NCI-H446 treated with DMSO at 0.1 percent for 48 hours (cell line): ENCODE measurements at places on chromosomes 5 and 9.

- no peak for DNase-seq
These were observed 12.2 kb upstream of the S1PR3 start for GRCh38 chr9:88979021-88979420.

GRCh38 chr5:10527281-10527950 is 36.5 kb upstream of the ANKRD33B start:
- DNase-seq = no peak

DNA sequence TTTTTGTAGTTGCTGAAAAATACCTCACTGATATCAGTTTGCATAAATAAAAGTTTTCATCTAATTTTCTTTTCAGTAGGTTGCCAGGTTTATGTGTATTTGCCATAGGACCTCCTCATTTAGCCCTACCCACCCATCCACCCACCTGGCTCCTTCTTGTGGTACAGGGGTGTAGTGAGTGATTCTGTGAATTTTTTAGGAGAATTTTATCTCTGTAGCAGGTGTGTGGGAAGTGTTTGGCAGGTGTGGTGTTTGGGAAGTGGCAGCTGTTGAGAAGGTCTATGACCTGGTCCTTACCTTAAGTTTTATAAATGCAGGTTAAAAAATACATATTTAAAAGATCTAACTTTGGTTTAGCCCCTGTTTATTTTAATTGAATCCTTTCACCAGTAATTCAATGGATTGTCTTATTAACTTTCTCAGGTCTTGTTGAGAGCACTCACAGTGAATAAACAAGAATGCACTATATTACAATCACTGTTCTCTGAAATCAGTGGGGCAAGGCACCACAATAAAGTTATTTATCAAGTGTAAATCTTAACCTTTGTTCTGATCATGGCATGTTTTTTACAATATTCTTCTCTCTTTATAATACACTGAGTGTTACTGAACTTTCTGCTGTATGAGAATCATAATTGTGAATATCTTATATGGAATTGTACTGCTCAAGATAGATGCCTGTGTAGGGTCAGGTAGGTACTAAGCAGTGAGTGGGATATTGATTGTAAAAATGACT is 189.1 kb downstream of the WDR70 start:
- DNase-seq = no peak

DNA sequence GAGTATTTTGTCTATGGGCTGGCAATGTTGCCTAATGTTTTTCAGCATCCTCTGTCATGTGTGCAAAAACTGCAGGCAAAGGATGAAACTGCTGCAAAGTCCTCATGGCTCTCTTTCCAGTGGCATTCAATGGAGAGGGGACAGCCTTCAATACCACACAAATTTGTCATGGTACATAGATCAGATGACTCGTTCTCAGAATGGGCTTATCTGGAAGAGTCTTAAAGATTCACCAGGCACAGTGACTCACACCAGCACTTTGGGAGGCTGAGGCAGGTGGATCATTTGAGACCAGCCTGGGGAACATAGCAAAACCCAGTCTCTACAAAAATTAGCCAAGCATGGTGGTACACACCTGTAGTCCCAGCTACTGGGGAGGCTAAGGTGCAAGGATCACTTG is 5.3 kb downstream of the CDKN2AIPNL start:
- DNase-seq = no peak

DNA sequence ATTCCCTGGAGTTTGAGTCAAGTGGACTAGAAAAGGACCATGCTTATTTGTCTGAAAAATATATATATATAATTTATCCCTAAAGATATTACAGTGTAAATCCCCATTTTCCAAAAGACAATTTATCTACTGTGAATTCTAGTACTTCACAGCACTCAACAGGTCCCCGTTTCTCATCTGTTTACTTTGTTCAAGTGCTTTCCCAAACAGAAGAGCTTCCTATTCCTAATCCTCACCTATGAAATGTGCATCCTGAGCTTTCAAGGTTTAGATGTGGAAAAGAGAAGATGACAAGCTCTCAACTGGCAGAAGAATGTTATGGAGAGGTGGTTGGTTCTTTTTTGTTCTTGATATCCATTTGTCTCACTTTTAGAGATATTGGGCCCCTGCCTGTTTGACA is 401.6 kb upstream of the ZNF608 start:
- DNase-seq = no peak

GRCh38 chr9:38687389-38687842 is 32.5 kb downstream of the FAM240B start:
- no peak for DNase-seq

- DNase-seq = no peak
These were observed 7.9 kb downstream of the SNCAIP start for GRCh38 chr5:122319897-122320296.

DNA sequence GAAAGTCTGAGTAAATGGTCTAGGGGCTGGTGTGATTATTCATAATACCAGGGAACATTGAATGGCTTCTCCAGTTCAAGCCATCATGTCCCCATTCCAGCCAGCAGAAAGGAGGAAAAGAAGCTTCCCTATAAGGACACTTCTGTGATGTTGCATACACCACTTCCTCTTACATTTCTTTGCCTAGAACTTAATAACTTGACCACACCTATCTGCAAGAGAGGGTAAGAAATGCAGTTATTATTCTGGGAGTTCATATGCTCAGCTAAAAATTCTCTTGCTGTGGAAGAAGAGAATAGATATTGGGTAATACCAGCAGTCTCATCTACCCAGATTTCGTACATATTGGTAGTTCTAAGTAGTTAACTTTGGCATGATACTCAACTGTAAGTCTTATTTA is 166.1 kb downstream of the SLC28A3 start:
- no peak for DNase-seq

- DNase-seq = no peak
These were observed 2118.9 kb downstream of the MAT2B start for GRCh38 chr5:165624166-165624946.

GRCh38 chr5:180692429-180692828 is 43.0 kb upstream of the FLT4 start:
- DNase-seq = no peak

DNA sequence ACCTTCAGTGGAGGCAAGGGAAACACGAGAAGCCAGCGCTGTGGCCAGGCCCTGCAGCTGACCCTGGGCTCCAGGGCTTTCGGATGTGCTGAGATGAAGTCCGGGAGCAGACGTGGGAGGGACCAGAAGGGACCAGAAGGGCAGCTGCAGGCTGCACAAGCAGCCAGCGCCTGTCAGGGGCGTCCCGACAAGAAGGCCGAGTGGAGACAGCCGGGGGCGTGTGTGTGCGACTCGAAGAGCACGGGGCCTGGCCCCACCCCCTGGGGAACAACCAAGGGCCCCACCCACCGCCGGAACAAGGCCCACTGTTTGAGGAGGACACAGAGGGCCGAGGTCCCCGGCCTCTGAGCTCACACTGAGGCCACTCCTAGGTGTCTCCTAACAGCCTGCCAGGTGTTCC is 31.4 kb downstream of the SLC12A7 start:
- no peak for DNase-seq

DNA sequence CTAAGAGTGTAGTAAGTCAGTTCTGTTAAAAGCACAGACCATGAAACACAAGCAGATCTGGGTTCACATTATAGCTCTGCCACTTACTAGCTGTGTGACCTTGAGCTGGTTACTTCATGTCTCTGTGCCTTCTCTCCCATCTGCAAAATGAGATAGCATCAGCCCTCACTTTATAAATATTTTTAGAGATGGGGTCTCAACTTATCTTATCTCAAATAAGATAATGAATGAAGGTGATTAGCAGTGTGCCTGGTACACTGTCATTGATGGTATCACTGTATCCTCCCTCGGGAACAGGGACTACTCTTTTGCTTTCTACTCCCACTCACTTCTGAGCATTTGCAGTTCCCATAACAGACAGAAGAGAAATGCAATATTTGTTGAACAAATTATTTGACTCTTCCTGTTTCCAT is 52.4 kb downstream of the GALNT10 start:
- DNase-seq = no peak

DNA sequence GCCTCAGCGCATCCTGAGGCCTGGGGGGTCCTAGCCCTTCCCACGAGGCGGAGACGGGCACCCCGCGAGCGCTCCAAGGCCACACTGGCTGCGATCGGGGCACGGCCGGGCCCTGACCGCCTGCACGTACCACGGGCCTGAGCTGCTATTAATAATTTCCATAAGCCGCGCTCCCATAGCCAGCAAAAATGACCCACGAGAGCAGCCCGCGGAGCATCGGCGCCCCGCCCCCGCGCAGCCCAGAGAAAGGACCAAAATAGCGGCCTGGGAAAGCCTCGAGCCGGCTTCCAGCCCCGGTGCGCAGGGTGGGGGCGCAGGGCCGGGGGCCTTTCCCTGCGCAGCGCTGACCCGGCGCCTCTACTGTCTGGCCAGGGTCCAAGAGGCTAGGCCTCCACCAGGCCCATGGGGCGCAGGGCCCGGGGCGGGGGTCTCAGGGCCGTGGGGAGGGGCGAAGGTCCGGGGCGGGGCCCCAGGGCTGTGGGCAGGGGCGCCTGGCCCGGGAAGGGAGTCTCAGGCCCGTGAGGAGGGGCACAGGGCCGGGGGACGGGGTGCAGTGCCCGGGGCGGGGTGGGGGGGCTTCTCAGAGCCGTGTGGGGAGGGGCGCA is 54.4 kb downstream of the EXD3 start:
- DNase-seq = no peak

DNA sequence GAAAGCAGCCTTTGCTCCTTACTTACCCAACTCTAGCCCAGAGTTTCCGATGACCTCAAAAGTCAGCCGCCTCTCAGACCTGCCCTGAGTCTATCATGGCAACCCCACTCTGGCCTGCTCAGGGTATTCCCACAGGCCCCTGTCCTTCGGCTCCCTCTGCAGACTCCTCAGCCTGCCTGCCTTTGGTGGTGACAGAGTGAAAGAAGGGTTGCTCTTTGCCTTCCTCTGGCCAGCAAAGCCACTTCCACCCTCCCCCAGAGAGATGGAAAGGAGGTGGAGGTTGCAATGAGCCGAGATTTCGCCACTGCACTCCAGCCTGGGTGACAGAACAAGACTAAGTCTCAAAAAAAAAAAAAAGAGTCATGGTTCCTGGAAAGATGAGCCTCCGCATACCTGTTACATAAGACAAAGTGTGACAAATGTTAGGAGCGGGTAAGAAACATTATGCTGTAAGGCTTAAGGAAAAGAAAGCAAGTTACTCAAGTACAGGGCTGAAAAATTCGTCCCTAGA is 2.3 kb upstream of the SMIM33 start:
- no peak for DNase-seq

DNA sequence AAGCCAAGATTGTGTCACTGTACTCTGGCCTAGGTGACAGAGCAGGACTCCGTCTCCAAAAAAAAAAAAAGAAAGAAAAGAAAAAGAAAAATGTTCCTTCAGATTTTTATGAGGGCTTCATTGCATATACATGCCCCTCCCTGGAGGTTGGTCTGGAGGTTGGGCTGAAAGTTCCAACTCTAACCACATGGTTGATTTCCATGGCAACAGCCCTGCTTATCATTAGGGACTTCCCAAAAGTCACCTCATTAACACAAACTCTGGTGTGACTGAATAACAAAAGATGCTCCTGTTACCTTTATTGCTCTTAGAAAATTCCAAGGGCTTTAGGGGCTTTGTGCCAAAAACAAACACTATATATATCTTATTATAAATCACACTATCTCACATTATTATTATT is 113.8 kb downstream of the TMC1 start:
- no peak for DNase-seq

- no peak for DNase-seq
These were observed 44.3 kb downstream of the SH3RF2 start for GRCh38 chr5:145980718-145981117.

GRCh38 chr5:139740138-139740991 is 55.2 kb upstream of the PSD2 start:
- DNase-seq = no peak

- no peak for DNase-seq
These were observed 60.0 kb upstream of the TUT7 start for GRCh38 chr9:86413971-86414880.

- no peak for DNase-seq
These were observed 259.2 kb downstream of the PDZD2 start for GRCh38 chr5:31898036-31898632.

GRCh38 chr5:180865981-180866695 is 5.1 kb upstream of the ZFP62 start:
- DNase-seq = no peak

GRCh38 chr9:128940271-128940921 is 7.0 kb downstream of the DOLK start:
- no peak for DNase-seq

DNA sequence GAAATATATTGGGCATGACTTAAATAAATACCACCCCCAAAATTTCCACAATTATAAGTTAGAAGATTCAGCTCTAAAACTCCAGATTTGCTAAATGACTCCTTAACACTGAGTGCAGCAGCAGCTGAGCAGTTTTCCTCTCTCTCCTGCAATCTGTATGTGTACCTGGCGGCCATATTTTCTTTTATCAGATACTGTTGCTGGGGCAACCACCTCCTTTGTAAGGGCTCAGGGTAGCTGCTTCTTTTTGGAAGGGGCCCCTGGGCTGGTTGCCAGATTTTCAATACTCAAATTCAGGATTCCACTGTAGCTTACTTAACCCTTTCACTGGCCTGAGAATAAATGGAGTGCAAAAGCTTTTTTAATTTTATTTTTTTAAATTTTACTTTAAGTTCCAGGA is 197.0 kb downstream of the TAF11L14 start:
- DNase-seq = peak; percentile 70

DNA sequence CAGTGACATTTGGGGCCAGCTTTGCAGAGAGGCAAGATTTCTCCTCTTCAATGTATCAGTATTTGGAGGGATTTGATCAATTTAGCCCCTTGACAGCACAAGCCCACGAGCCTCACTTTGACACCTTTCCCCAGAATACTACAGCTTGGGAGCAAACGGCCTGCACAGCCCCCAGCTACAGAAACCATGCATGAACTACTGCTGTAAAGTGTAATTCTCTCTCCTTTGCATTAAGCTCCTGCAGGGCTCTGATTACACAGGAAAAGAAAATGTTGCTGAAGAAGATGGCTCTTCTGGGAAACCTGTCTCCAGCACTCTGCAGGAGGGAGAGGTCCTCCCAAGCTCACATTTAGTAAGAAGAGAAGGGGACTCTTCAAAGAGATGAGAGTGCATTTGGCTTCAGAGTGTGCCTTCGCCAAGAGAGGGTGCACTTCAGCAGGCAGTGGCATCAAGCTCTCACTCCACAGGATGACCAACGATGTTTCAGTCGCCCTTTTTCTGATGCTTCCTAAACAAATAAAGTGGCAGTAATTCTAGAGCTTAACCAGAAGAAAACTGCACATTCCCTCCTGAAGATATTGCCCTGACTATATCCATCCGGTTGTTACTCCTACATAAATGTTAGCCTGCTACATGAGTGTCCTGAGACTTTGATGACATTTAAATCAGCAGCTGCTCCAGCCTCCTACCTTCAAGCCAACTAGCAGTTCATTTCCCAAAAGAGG is 272.2 kb downstream of the AUH start:
- DNase-seq = no peak

- no peak for DNase-seq
These were observed 49.3 kb downstream of the ADAMTS12 start for GRCh38 chr5:33842456-33842855.

GRCh38 chr5:154207204-154207603 is 16.7 kb downstream of the GALNT10 start:
- no peak for DNase-seq

GRCh38 chr9:70413464-70413798 is 1.0 kb downstream of the KLF9 start:
- DNase-seq = peak; percentile 37
